ENCODE measurements at places on chromosomes 11 and 22.
A peak's percentile ranks its signal among the peaks of the same experiment; 100 is the strongest.

DNA sequence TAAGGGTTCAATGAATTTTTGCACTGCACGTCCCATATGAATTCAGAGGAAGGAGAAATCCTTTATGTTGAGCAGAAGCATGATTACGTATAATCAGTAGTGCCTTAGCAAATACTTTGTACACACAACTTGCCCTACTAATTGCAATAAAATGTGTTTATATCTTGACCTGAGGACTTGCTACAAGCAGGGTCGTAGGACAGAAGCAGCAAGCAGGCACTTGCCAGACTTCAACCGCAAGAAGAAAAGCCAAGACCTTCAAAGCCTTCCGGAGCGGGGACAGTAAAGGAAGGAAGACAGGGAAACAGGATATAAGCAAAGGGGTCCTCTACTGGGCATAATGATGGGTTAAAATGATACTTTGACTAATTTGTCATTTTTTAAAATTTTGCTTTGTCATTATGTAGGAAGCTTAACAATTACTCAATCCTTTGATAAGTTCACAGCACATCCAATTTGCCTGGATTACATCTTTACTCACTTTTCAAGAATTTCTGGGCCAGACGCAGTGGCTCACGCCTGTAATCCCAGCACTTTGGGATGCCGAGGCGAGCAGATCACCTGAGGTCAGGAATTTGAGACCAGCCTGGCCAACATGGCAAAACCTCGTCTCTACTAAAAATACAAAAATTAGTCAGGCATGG, 23.2 kb upstream of the UBASH3B start:
- no peak for DNase-seq

DNA sequence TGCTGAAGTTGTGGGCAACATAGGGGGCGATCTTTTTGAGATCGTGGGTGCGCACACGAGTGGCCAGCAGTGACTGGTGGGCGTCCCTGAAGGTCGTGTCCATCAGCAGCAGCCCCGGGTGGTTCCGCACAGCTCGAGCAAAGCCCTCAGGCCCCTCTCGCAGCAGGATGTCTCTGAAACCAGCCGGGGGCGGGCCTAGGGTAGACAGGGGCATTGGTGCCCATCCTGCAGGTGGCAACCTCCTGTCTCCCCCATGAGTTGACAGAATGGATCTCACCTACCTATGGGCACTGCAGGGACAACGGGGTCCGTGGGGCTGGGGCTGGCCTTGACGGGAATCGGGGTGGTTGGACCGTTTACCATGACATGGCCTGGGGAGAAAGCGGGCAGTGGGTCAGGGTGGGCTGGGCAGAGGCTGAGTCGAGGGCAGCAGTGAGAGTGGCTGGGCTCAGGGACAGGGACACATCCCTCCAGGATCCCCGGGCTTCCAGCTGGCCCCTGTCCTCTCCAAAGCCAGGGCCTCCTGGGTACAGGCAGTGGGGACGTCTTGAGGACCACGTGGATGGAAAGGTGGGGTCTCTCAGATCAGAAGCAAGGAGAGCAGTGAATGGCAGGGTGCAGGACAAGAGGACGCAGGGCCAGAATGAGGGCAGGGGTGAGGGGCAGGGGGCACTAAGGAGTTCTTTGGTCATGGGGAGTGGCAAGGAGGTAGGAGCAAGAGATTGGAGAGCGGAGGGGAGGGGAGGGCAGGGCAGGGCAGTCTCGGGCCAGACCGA, 4.2 kb upstream of the LRFN4 start:
- no peak for DNase-seq

DNA sequence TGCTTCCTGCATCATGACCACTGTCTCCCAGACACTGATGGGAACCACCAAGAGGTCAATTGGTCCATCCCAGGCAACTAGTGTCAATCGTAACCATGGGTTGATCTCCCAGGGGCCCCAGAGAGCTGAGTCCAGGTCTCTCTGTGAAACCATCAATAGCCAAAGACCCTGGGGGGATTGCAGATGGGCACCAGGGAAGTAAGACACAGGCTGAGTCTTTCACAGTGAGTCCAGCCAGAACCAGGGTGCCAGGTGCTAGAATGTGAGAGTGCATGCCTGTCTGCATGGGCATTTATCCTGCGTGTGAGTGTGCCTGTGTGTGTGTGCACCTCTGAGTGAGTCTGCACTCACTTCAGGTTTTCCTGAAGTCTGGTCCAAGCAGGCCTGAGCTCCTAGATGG, 45.3 kb upstream of the TTC12 start:
- DNase-seq: no peak

- DNase-seq: no peak
Observed at GRCh38 chr22:22700631-22701030, 56.2 kb downstream of the GGTLC2 start.

DNA sequence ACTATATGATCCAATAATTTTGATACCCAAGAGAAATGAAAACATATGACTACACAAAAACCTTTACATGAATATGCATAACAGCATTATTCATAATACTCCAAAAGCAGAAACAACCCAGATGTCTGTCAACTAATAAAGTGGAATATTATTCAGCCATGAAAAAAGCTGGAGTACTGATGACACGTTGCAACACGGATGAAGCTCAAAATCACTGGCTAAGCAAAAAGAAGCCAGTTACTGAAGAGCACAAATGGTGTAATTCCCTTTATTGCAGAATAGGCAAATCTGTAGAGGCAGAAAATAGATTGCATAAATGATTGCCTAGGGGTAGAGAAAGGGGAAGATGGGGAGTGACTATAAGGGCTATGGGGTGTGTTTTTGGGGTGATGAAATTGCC, 117.6 kb upstream of the FGF3 start:
- no peak for DNase-seq

- no peak for DNase-seq
Observed at GRCh38 chr11:123069908-123070821, 8.2 kb upstream of the HSPA8 start.

- no peak for DNase-seq
Observed at GRCh38 chr22:22738959-22739585, 94.7 kb downstream of the GGTLC2 start.

DNA sequence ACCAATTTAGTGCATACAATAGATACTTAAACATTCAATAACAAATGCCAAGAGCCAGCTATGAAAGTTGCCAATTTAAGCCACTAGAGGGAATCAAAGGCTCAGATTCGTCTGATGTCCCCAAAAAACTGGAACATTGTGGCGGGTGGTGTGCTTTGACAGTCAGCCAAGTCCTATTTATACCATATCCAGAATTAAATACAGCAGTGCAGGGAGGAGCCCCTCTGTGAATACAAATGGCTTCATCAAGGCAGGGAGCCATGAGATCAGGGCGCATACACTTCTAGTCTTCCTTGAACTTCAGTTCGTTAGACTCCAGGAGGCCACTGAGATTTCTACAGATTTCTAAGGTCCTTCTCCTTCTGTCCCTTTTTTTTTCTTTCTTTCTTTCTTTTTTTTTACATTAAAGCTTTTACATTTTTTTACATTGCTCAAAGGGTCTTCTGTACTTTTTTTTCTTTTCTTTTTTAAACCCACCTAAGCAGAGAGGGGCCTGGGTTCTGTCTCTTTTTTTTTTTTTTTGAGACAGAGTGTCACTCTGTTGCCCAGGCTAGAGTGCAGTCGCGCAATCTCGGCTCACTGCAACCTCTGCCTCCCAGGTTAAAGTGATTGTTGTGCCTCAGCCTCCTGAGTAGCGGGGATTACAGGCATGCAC, 41.5 kb upstream of the HSPA8 start:
- peak; percentile 9 for DNase-seq

DNA sequence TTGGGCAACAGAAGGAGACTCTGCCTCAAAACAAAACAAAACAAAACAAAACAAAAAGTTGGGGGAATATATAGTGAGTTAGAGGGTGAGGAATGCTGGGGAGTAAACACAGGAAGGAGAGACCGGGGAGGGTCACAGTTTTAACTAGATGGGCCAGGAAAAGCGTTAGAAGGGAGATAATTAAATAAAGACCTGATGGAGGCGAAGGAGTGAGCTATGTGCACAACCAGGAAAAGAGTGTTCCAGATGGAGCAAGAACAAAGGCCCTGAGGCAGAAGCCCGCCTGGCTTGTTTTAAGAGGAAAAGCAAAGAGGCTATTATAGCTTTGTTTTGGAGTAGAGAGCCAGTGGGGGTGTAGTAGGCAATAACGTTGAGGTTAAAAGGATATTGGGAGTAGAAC, 4.8 kb upstream of the PLA2G6 start:
- no peak for DNase-seq

DNA sequence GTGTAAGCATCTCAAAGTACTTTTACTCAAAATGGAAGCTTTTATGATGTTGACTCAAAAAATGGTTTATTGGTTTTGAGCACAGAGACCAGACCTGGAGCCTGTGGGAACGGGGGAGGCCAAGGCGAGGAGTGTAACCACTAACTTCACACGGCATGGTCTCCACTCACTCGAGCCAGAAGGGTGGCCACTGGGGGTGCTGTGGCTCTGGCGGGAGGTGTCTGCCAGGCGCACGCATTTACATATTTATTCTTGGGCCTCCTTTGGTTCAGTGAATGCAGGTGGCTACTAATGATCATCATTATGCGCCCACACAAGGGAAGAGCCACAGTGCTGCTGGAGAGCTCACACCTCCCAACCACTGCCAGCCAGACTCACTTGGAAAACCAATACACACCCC, 64.6 kb downstream of the FLRT1 start:
- DNase-seq: no peak

- DNase-seq: no peak
Observed at GRCh38 chr11:121929581-121929980, 186.4 kb downstream of the BLID start.

- DNase-seq: no peak
Observed at GRCh38 chr11:77244277-77245027, 57.0 kb downstream of the GDPD4 start.

DNA sequence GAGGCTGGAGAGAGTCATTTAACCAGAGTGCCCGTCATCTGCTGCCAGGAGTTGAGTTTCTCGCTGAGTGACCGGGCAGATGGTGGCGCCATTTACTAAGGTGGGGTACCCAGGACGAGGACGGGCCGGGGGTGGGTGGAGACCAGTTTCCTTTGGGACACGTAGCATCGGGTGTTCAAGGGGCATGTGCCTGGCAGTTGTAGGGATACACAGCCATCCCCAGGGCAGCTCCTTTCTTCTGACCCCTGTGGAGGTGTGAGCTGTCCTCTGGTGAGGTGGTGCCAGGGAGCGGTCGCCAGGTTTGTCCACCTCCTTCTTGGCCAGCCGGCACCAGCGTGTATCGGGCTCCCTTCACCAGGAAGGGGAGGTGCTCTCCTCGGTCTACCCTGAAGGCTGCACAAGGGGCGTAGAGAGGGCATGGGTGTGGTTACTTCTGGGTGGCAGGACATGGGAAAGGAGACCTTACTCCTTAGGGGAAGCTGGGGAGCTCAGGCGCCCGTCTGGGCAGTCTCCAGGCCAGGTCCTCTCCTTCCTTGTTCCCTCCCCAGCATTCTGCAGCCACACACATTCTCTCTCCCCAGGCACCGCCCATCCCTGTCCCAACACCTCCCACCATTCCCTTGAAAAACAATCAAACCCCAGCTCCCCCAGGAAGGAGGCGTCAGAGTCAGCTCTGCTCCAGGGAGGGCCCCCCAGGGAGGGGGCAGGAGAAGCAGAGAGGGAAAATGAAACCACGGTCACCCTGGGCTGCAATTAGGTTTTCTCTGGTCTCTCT, 10.3 kb upstream of the MB start:
- no peak for DNase-seq

DNA sequence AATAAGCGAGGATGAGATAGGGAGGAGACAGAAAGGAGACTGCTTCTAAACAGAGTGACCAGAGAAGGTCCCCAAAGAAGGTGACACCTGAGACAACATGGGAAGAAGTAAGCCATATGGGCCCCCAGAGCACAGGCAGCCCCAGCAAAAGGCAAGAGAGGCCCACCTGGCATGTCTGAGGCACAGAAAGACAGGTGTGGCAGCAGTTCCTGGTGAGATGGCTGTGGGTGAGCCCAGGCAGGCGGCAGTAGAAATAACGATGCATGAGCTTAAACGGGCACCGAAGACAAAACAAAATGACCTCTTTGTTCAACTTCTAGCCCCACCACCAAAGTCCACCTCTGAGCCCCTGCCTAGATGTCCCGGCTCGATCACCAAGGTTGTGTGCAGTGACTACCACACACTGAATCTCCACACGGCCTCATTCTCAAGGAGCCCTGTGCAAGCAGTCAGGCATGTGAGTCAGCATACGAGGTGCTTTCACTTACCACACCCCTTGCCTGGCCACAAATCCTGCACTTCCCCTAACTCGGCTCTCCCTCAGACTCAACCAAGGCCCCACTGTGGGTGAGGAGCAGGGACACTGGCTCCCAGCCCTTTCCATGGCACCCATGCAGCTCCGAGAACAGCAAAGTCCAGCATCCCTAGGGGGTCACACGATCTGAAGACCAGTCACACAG, 77.6 kb downstream of the PACSIN2 start:
- no peak for DNase-seq

DNA sequence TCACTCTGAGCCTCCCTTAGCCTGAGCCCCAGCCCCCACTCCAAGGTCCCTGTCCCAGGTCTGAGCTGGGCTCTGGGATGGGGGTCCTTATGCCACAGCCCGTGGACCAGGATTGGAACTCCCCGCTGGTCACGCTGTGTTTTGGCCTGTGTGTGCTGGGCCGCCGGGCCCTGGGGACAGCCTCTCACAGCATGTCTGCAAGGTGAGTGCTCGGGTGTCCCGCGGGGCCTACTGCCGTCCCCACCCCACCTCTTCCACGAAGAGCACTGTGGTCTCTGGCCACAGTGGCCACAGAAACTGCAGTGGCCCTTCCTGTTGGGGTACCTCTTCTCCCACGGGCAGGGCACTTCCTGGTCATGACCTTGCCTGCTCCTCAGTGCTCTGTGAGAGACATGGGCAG, 3.5 kb upstream of the SIPA1 start:
- no peak for DNase-seq

DNA sequence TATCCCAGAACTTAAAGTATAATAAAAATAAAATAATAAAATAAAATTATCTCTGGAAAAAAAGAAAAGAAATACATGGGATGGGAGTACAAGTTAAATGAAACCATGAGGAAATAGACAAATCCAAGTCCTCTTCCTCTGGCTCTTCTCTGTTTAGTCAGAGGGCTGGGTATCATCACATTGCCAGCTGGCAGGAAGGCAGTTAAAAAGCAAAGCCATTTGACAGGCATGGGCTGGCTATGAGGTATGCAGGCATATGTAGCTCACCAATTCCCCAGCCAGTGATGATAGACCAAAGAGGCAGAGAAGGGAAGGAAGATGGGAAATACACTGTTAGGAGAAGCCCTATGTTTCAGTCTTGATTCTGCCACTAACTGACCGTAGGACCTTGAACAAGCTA, 6.5 kb downstream of the LYVE1 start:
- no peak for DNase-seq

GRCh38 chr11:117830072-117830471, 5.5 kb upstream of the FXYD2 start:
- DNase-seq: no peak

- no peak for DNase-seq
Observed at GRCh38 chr11:35478471-35479091, 46.8 kb downstream of the PAMR1 start.

Data from T follicular helper cell (primary cell).